ENCODE measurements at places on chromosomes 3 and 15. TPM values are rescaled to one million over a fixed set of nuclear protein-coding genes. Genes with fewer than 3 reads are reported as not detected.

MBNL1 gene
- total RNA-seq = 67.1 TPM

GLCE gene
- total RNA-seq = 9.1 TPM

DTX3L gene
- 21.9 TPM for total RNA-seq

P2RY13 gene
- total RNA-seq = not detected

GRCh38 chr3:121758727-121759450, 9.3 kb upstream of the GOLGB1 start:
- H3K27ac ChIP-seq = no peak overlapping the region
- H3K36me3 ChIP-seq = no peaks in the 10 kb centered on the region
- H3K4me3 ChIP-seq = no peak overlapping the region
- no peaks in the 10 kb centered on the region for H3K4me1 ChIP-seq
- DNase-seq = no peak
- no peaks in the 10 kb centered on the region for H3K27me3 ChIP-seq

- H3K4me3 ChIP-seq = no peak overlapping the region
- H3K4me1 ChIP-seq = no peaks in the 10 kb centered on the region
- no peaks in the 10 kb centered on the region for H3K27me3 ChIP-seq
- H3K36me3 ChIP-seq = no peaks in the 10 kb centered on the region
- no peak for DNase-seq
These were observed 327.8 kb upstream of the ATP11B start for GRCh38 chr3:182465301-182466185.

DNA sequence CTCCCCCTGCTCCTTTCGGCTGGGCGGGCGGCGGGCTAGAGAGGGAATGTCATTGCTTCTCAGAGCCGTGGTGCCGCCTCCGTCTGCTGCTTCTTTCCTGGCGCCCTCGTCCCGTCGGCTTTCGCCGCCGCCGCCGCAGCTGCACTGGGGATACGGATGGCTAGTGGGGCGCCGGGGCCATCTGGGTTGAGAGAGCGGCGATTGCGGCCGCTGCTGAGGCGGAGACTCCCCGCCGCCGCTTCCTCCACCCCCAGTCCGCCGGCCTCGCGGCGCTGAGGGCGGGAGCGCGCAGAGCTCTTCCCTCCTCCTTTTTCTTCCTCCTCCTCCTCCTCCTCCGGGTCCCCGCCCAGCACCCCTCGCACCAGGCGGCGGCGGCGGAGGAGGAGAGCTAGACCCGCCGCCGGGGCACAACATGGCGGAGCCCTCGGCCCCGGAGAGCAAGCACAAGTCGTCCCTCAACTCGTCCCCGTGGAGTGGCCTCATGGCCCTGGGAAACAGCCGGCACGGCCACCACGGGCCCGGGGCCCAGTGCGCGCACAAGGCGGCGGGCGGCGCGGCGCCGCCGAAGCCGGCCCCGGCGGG, at the start of gene STT3B:
Gene STT3B, plus strand, starts transcription at position 339 of the 582 bp plus-strand sequence. Its CDS starts 74 bp downstream, at position 413.
- DNase-seq = peak; percentile 80
- H3K27me3 ChIP-seq = no peaks in the 10 kb centered on the region
- peaks cover 25% of the 10 kb centered on the region for H3K4me1 ChIP-seq
- H3K27ac ChIP-seq = peak within 1 kb of the TSS; percentile 98
- no peaks in the 10 kb centered on the region for H3K36me3 ChIP-seq

GRCh38 chr3:24480497-24480896, 14.2 kb downstream of the THRB start:
- H3K4me1 ChIP-seq = peaks cover 17% of the 10 kb centered on the region
- no peak overlapping the region for H3K4me3 ChIP-seq
- H3K27ac ChIP-seq = no peak overlapping the region
- 0 out of 2 replicates have a peak, but pooled peaks cover 2% of the 10 kb centered on the region for H3K36me3 ChIP-seq
- H3K27me3 ChIP-seq = no peaks in the 10 kb centered on the region
- no peak for DNase-seq

DNA sequence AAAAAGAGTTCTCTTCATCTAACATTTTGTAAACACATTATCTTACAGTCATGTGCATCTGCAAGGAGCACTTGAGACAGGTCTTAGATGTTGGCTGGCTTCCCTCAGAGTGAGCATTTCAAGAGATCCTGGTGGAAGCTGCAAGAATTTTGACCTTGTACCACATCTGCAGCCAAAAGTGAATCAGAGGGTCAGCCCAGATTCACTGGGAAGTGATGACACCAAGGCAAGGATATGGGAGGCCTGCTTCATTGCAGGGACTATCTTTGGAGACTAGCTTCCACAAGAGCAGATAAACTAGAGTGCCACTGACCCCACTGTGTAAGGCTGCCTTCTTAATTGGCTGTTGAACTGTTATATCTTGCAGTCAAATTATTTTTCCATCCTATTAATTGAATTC, 21.3 kb upstream of the GADL1 start:
- H3K4me3 ChIP-seq = no peak overlapping the region
- H3K27me3 ChIP-seq = no peaks in the 10 kb centered on the region
- DNase-seq = no peak

DNA sequence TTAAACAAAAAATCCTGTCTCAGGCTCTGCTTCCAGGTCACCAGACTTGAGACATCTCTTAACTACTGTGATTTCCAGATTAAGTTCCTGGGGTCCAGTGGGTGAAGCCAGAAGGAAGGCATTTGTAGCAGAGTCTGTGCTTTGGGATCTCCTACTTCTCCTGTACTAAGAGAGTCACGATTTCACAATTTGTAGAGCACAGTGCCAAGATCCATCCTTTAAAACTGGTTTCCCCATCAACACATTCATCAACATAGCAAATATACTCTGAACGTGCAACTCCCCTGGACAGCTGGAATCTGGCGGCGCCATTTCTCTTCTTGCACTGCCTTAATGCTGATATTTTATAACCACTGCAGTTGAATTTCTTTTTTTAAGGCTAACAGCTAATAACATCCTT, 33.2 kb downstream of the CDCP1 start:
- H3K4me3 ChIP-seq = no peak overlapping the region
- H3K36me3 ChIP-seq = no peaks in the 10 kb centered on the region
- no peak overlapping the region for H3K27ac ChIP-seq

- no peaks in the 10 kb centered on the region for H3K36me3 ChIP-seq
- DNase-seq = no peak
- no peak overlapping the region for H3K4me3 ChIP-seq
- H3K27ac ChIP-seq = no peak overlapping the region
- no peaks in the 10 kb centered on the region for H3K27me3 ChIP-seq
These were observed 185.5 kb upstream of the ANKRD28 start for GRCh38 chr3:15983232-15983631.

DNA sequence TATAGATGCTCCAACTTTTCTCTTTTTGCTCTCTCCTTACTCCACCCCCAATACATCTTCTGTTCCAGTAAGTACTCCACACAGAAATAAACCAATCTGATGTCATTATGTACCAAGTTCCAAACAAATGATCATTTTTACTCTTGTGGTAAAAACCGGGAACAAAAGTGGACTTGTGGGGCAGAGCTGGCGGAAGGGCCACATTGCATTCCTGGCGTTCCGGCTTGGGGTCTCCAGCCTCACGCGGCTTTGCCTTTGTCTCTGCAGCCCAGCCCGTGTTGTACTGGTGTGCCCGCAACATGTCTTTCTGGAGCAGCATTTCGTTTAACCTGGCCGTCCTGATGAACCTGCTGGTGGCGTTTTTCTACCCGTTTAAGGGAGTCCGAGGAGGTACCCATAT, 184.4 kb upstream of the BHLHE40 start:
- no peak overlapping the region for H3K27ac ChIP-seq
- no peaks in the 10 kb centered on the region for H3K36me3 ChIP-seq
- H3K27me3 ChIP-seq = no peaks in the 10 kb centered on the region
- H3K4me3 ChIP-seq = no peak overlapping the region
- DNase-seq = no peak

DNA sequence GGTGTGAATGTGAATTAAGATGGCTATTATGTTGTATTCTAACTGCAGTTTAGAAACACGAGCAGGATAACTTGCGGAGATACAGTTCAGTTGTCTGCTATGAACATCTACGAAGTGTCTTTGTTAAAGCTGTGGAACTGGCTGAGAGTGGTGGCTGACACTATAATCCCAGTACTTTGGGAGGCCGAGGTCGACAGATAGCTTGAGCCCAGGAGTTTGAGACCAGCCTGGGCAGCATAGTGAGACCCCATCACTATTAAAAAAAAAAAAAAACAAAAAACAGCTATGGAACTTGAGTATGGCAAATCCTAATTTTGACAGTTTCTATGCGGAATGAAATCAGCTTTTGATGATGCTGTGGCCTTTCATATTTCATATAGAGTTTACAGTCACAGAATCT, 1.7 kb downstream of the EAF1 start:
- no peaks in the 10 kb centered on the region for H3K4me1 ChIP-seq
- H3K36me3 ChIP-seq = no peaks in the 10 kb centered on the region
- no peak overlapping the region for H3K27ac ChIP-seq
- H3K27me3 ChIP-seq = no peaks in the 10 kb centered on the region
- DNase-seq = no peak

- no peaks in the 10 kb centered on the region for H3K27me3 ChIP-seq
- peaks cover 16% of the 10 kb centered on the region for H3K4me1 ChIP-seq
- DNase-seq = peak; percentile 41
- no peak overlapping the region for H3K27ac ChIP-seq
- no peak overlapping the region for H3K4me3 ChIP-seq
- no peaks in the 10 kb centered on the region for H3K36me3 ChIP-seq
These were observed 26.7 kb upstream of the TMC3 start for GRCh38 chr15:81400640-81401236.

GRCh38 chr3:60277361-60277800, 973.9 kb downstream of the FHIT start:
- no peak overlapping the region for H3K4me3 ChIP-seq
- H3K36me3 ChIP-seq = no peaks in the 10 kb centered on the region
- no peaks in the 10 kb centered on the region for H3K27me3 ChIP-seq
- H3K27ac ChIP-seq = no peak overlapping the region
- H3K4me1 ChIP-seq = no peaks in the 10 kb centered on the region

DNA sequence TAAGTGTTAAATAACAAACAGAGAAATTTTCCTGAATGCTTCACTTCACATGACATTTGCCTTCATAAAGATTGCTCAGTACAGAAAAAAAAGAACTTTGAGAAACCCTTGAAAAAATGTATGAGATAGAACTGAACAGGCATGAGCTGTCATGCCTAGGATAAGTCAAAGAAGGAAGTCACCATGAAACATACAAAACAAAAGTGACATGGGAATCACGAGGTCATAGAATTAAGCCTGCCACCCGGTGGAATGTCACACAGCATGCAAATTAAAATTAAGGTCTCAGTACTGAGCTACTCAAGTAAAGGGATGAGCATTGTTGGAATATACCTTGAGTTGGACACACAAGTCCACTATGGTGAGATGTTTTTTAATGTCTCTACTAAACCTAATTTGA, 652.5 kb upstream of the NECTIN3 start:
- no peak overlapping the region for H3K27ac ChIP-seq
- no peaks in the 10 kb centered on the region for H3K27me3 ChIP-seq
- DNase-seq = peak; percentile 4
- no peaks in the 10 kb centered on the region for H3K36me3 ChIP-seq
- no peak overlapping the region for H3K4me3 ChIP-seq

GRCh38 chr15:67801926-67802914, 23.1 kb upstream of the SKOR1 start:
- no peak overlapping the region for H3K27ac ChIP-seq
- no peaks in the 10 kb centered on the region for H3K36me3 ChIP-seq
- H3K27me3 ChIP-seq = no peaks in the 10 kb centered on the region
- H3K4me3 ChIP-seq = no peak overlapping the region
- H3K4me1 ChIP-seq = no peaks in the 10 kb centered on the region
- peak; percentile 25 for DNase-seq

DNA sequence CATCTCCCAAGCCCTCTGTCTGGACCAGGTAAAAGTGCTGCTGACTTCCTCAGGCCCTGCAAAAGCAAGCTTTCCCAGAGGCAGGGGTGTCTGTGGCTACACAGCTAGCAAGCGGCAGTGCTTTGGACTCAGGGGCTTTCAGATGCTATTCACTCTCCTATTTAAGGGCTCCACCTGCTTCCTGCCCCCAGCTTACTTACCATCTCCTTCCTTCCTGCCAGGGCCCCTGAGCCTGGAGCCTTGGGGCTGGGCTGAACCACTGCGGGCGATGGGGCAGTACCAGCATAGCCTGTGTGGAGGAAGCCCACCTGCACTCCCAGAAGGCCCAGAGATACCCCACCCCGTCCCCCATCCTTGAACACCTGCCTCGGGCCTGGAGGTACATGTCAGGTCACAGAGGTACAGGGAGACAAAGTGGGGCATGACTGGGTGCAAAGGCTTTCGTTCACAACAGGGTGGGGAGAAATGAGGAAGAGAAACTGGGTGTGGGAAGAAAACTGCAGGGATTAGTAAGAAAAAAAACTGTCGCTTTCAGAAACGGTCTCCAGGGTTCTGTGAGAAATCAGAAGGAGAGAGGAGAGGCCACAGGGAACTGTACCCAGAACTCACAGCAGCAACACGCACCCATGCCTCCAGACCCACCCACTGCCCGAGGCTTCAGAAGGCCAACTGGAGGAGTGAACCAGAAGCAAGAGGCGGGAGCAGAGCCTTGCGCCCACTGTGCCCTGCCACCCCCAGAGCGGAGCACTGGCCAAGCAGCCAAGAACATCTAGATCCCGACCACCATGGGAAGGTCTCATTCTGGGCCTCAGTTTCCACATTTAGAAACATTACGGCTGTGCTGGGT, 49.5 kb downstream of the CCDC12 start:
- no peak overlapping the region for H3K4me3 ChIP-seq

DNA sequence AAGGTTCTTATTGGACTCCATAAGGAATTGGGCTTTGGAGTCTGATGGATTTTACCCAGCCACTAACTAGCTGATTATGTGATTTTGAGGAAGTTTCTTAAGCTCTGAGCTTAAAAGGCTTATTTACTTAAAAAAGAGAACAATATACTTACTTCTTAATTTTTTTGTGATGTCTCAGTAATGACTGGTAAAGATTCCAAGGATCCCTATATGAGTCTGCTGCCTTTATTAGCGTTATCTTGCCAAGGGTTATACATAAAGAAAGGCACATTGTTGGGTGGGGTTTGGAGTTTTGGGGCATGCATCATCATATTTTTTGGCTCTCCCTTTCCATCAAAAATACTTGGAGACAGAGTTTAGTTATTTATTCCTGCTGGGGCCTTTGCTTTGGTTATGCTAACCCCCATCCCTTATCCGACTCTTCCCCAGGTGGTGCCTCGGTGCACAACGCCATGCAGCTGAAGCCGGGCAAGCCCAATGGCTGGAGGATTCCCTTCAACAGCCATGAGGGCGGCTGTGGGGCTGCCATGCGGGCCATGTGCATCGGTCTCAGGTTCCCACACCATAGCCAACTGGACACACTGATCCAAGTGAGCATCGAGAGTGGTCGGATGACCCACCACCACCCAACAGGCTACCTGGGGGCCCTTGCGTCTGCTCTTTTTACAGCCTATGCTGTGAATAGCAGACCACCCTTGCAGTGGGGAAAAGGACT, 6.7 kb downstream of the ADPRH start:
- DNase-seq = no peak
- no peaks in the 10 kb centered on the region for H3K27me3 ChIP-seq
- no peak overlapping the region for H3K4me3 ChIP-seq
- no peaks in the 10 kb centered on the region for H3K36me3 ChIP-seq
- no peaks in the 10 kb centered on the region for H3K4me1 ChIP-seq

- H3K36me3 ChIP-seq = peaks cover 1% of the 10 kb centered on the region
- no peaks in the 10 kb centered on the region for H3K27me3 ChIP-seq
- H3K27ac ChIP-seq = no peak overlapping the region
These were observed 2.5 kb downstream of the RCCD1 start for GRCh38 chr15:90957031-90957790.

- DNase-seq = no peak
- H3K27me3 ChIP-seq = no peaks in the 10 kb centered on the region
- H3K27ac ChIP-seq = no peak overlapping the region
- H3K36me3 ChIP-seq = no peaks in the 10 kb centered on the region
These were observed 156.0 kb upstream of the ROPN1 start for GRCh38 chr3:124147946-124148345.

GRCh38 chr15:75091814-75092213, 68.4 kb downstream of the PPCDC start:
- no peaks in the 10 kb centered on the region for H3K36me3 ChIP-seq
- H3K4me1 ChIP-seq = no peaks in the 10 kb centered on the region
- no peak overlapping the region for H3K27ac ChIP-seq
- no peaks in the 10 kb centered on the region for H3K27me3 ChIP-seq
- no peak for DNase-seq

Data from Caco-2 (cell line).